Umbilical cord (tissue), 2 donors: ENCODE measurements at places on chromosomes 11 and 22.

GRCh38 chr22:46941968-46942798, 179.7 kb downstream of the TBC1D22A start:
- DNase-seq, result no peak

DNA sequence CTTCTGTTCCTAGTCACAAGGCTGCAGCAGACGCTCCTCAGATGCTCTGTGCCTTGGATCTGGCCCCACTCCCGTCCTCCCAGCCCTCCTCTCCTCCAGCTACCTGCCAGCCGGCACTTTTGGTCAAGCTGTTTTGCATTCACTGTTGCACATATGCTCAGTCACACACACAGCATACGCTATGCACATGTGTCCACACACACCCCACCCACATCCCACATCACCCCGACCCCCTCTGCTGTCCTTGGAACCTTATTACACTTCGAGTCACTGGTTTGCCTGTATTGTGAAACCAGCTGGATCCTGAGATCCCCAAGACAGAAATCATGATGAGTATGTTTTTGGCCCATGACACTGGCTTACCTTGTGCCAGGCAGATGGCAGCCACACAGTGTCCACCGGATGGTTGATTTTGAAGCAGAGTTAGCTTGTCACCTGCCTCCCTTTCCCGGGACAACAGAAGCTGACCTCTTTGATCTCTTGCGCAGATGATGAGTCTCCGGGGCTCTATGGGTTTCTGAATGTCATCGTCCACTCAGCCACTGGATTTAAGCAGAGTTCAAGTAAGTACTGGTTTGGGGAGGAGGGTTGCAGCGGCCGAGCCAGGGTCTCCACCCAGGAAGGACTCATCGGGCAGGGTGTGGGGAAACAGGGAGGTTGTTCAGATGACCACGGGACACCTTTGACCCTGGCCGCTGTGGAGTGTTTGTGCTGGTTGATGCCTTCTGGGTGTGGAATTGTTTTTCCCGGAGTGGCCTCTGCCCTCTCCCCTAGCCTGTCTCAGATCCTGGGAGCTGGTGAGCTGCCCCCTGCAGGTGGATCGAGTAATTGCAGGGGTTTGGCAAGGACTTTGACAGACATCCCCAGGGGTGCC, 109.8 kb downstream of the BCR start:
- DNase-seq, result peak; percentile 23

DNA sequence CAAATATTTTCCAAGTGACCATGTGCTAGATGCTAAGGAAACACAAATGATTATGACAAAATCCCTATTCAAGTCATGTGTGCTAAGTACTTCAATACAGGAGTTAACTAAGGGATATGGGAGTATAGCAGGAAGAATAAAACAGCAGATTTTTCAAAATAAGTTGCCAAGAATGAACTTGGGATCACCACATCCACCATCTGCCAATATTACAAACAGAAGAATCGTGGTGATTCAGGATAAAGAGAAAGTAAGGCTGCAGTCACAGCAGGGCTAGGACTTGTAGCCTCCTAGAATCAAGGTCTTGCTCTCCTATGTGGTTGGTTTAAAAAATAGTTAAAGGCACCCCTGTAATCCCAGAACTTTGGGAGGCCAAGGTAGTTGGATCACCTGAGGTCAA, 34.3 kb downstream of the MRTFA start:
- no peak for DNase-seq

- no peak for DNase-seq
Observed at GRCh38 chr22:41380993-41381328, 781 bp upstream of the TEF start.

DNA sequence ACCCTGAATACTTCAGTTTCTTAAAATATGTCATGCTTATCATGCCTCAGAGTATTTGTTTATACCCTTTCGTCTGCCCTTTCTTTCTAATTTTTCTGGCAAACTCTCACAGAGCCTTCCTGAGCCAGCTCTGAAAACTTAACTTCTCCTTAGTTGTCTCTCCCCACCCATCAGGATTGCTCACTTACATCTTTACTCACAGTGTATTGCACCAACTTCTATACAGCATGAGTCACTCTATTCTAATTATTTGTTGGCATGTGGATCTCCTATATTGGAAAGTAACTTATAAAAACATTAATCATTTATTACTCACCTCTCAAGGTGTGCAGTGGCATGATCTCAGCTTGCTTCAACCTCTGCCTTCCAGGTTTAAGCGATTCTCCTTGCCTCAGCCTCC, 114.9 kb downstream of the FANCF start:
- DNase-seq, result peak; percentile 25

GRCh38 chr11:75872887-75873416, 57.9 kb downstream of the UVRAG start:
- no peak for DNase-seq

GRCh38 chr22:46754110-46754799, 8.2 kb upstream of the TBC1D22A start:
- peak; percentile 80 for DNase-seq

GRCh38 chr22:45302751-45303150, 7.0 kb upstream of the FAM118A start:
- DNase-seq, result no peak

GRCh38 chr11:30565027-30565426, 21.1 kb downstream of the MPPED2 start:
- DNase-seq, result no peak

GRCh38 chr22:39493759-39494158, 8.3 kb upstream of the MIEF1 start:
- no peak for DNase-seq

DNA sequence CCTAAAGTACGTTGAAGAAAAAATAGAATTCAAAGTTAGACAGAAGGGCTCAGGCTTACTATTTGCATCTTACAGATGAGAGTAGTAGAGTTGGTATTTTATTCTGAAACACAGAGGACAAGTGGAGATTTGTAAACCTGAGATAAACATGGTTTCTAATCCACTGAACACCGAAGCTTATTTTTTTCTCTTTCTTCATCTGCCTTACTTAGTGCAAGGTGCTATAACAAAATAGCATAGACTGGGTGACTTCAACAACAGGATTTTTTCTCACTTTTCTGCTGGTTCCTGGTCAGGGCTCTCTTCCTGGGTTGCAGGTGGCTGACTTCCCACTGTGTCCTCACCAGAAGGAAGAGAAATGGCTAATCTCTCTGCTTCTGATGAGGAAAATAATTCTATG, 2.1 kb upstream of the HBG1 start:
- DNase-seq, result no peak

DNA sequence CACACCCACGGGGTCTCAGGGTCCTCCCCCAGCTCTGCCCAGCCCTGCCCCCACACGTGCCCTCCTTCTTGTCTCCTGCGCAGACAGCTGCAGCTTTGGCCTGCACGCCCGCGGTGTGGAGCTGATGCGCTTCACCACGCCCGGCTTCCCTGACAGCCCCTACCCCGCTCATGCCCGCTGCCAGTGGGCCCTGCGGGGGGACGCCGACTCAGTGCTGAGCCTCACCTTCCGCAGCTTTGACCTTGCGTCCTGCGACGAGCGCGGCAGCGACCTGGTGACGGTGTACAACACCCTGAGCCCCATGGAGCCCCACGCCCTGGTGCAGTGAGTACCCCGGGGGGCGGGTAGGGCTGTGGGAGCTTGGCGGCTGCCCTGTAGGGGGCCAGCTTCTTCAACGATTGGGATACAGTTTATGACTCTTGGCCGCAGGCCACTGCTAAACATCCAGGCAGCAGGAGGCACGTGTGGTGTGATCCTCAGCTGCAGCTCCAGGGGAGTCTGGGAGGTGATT, 30.8 kb downstream of the ST14 start:
- DNase-seq, result no peak

DNA sequence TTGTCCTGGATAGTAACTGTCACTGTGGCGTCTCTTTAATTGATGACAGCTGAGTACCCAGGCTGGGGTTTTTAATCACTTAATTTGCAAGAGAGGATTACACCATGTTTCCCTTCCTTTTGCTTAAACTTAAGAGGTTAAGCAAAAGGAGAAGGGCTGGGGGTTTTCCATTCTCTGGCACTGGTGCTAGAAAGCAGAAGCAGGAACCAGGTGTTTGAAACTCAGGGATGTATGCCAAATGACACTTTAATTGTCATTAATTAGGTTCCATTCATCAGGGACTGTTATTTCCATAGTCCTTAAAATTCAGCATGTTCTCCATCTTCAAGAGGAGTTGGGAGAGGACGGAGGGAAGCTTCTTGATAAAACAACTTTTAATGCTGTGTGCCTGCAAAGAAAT, 746.2 kb downstream of the NELL1 start:
- no peak for DNase-seq

DNA sequence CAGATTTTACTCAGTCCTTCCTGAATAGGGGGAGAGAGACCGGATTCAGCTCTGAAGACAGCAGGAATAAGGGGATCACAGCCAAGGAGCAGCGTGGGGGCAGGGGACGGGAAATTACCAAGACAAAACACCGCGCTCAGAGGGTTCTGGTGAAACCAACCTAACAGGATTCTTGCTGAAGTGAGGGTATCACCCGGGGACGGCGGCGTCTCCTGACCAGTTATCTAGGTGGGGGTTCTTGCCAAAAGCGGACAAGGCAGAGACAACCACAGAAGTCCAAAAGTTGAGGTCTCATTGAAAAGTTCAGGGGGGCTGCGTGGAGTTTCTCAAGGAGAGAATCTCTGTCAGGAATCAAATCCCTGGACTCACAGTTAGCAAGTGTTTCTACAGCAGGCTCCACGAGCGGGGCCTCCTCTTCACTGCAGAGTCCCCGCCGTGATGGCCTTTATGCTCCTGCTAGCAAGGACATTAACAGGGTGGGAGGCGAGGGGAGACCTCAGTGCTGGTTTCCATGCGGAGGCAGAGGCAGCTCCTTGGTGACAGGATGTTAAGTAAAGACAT, 291.0 kb downstream of the BRD1 start:
- peak; percentile 30 for DNase-seq

DNA sequence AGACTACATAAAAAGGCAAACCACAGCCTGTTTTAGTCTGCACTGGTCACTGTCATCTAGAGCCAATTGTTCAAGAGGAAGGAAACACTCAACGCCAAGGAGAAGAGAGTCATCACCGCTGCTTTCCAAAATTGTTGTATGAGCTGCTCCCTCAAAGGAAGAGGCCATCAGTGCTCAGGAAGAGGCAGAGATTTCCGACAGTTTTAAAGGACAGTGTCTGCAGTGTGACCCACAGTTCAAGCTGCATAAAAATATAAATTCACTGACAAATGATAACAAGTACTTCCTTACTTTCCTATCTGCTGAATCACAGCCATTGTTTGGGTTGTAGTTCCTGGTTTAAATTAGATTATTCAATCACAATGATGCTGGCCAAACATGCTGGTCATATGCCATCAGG, 16.4 kb downstream of the PRCP start:
- DNase-seq, result no peak

GRCh38 chr11:4095509-4096230, 1.1 kb downstream of the RRM1 start:
- peak; percentile 21 for DNase-seq

DNA sequence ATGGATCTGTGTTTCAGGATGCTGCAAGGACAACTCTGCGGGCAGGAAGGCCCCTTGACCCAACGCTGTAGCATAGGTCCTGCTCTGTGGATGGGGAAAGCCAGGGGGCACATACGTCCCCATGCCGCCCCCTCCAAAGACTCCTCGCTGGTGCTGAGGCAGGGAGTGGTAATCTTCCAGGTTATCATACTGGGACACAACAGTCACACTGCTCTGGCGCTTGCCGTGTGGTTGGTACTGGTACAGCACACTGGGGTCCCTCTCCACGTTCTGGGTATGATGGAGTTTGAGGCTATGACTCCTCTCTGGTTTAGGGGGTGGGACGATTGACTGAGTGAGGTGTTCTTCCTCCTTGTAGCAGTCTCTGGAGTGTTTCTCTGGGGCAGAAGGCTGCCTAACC, 26.2 kb upstream of the TP53AIP1 start:
- DNase-seq, result no peak

GRCh38 chr11:62223095-62223494, 14.6 kb downstream of the SCGB2A1 start:
- no peak for DNase-seq

DNA sequence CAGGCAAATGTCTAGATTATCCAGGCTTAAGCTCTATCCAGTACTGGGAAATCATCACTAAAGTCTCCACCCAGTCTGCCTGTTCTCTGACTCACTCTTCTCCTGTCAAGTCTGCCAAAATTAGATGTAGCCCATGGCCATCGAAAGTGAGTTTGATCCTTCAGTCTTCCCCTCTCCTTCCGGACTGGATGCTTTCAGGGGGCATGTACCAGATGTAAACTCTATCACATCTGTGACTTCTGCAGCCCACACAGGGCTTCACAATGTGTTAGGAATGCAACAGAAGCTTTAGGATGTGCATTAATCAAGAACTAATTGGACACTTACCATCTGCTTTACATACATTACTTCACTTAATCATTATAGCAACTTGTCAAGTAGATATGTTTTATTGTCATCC, 12.3 kb downstream of the ME3 start:
- DNase-seq, result peak; percentile 76

DNA sequence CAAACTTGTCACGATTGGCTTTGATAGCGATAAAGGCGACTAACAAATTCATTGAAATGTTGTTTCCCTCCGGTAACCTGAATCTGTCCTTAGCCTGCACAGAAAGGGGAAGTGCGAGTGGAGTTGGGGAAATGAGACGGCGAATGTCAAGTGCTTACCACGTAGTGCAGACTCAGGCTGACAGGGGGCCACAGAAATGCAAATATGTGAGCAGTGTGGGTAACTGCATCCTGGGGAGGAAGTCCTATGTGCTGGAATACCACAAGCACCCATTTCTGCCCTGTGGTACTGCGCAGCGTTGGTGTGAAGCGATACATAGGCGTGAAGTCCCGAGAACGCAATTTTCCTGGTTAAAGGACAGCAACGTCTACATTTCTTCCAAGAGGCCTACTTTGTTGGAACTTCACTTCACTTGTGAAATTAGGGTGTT, 869 bp upstream of the EIF4ENIF1 start:
- DNase-seq, result peak; percentile 78

GRCh38 chr11:124543145-124543544, 309 bp downstream of the OR8B12 start:
- no peak for DNase-seq

DNA sequence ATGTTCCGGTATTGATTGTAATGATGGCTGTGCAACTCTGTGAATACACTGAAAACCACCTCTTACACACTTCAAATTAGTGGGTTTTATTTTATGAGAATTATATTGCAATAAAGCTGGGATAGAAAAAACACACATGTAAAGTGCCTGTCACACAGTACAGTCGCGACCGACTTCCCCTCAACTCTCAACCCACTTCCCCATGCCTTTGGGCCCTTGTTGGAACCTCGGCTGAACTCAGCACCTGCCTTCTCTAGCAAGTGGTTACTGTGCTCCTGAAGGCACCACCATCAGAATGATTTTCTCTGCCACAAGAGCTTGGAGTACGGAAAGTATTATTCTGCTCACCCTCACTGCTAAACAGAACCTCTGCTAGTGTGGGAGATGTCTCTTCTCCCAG, 13.5 kb downstream of the KCNJ1 start:
- no peak for DNase-seq

DNA sequence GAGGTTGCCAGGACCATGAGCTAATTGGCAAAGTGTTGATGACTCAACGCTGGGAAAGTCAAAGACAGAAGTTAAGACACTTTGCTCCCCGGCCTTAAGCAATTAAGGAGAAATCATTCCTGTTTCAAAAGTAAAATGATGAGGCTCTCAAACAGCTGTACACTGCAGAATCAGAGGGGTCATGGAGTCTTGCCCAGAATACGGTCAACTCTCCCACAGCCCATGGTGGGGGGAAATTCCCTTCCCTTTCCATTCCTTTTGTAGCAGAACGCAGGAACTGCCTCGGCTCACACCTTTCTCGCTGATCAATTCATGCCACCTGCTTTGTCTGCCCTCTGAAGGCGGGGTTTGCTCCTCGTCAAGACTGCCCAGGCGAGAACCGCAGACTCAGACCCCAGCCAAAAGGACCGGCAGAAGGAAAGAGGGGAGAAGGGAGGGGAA, 52.8 kb downstream of the MN1 start:
- peak; percentile 63 for DNase-seq

GRCh38 chr11:87917111-87917510, 258.1 kb downstream of the RAB38 start:
- no peak for DNase-seq
